ENCODE measurements at places on chromosomes 5 and 9. TPM values are rescaled to one million over a fixed set of nuclear protein-coding genes. Genes with fewer than 3 reads are reported as not detected.

SURF2 gene
- 15.3 TPM for total RNA-seq

SLC6A3 gene
- total RNA-seq: not detected

- no peak for DNase-seq
These were observed 6.3 kb downstream of the RMI1 start for GRCh38 chr9:83986765-83987401.

DNA sequence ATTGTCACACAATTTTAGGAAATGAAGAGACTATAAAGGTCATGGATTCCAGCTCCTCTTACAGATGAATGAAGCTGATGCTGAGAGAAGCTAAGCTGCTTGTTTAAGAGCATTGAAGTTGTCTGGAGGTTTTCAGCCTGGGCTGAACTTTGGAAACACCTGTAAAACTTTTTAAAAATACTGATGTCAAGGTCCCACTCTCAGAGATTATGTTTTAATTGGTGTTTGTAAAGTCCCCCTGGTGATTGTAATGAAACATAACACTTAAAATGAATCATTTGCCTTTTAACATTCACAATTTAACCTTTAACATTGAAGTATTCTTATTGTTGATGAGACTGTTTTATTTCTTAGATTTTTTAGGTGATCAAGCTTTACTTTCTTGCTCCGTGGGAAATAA is 16.4 kb downstream of the RAD23B start:
- DNase-seq: no peak

- DNase-seq: no peak
These were observed 338.1 kb upstream of the MSX2 start for GRCh38 chr5:174386306-174386705.

DNA sequence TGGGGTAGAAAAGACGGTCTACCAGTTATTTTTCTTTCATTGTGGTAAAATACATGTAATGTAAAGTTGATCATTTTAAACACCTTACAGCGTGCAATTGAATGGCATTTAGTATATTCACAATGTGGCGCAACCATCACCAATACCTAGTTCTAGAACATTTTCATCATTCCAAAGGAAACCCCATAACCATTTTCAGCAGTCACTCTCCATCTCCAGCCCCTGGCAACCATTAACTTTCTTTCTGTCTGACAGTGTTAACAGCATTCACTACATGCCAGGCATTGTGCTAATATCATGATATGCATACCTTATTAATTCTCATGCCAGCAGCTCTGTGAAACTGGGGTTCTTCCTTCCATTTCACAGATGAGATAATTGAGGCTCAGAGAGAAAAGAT is 32.0 kb downstream of the PTGS1 start:
- no peak for DNase-seq

Data from dermis microvascular lymphatic vessel endothelial cell (primary cell).